ENCODE measurements at places on chromosomes 1 and 21. TPM values are rescaled to one million over a fixed set of nuclear protein-coding genes. Genes with fewer than 3 reads are reported as not detected.

DNA sequence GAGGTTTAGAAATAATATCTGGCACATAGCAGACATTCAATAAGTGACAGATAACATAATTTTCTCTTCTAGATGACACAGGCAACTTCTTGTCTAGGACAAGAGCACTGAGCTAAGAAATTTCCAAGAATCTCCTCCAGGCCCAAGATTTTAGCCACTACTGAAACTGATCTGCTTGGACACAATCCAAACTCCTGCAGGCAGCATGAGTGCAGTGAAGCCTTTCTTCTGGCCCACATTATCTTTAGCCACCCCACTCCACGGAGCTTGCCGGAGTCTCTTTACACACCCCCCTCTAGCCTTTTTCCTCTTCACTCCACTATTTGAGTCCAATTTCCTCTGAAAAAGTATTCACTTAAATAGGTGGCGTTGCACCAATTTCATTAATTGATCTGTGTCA, 142.9 kb upstream of the DUSP10 start:
- no peak overlapping the region for H3K4me3 ChIP-seq
- H3K27ac ChIP-seq: no peak overlapping the region
- no peaks in the 10 kb centered on the region for H3K36me3 ChIP-seq
- no peaks in the 10 kb centered on the region for H3K4me1 ChIP-seq
- DNase-seq: no peak

DNA sequence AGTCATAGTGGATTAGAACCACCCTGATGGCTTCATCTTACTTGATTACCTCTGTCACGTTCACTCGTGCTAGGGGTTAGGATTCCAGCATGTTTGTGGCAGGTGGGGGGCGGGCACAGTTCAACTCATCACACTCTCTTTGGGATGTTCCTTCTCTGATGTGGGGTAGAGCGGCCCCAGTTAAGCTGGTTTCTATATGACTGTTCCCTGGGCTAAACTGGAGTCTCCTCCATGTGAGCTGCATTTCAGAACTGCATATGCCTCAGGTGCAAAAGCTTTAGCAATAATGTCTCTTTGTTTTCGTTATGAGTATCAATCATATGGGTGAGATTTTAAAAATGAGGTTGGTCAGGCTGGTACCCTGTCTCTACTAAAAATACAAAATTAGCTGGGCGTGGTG, 393.2 kb downstream of the RPS6KC1 start:
- H3K27me3 ChIP-seq: no peaks in the 10 kb centered on the region
- no peak for DNase-seq
- no peaks in the 10 kb centered on the region for H3K4me1 ChIP-seq
- no peak overlapping the region for H3K27ac ChIP-seq
- H3K4me3 ChIP-seq: no peak overlapping the region
- H3K36me3 ChIP-seq: no peaks in the 10 kb centered on the region

DNA sequence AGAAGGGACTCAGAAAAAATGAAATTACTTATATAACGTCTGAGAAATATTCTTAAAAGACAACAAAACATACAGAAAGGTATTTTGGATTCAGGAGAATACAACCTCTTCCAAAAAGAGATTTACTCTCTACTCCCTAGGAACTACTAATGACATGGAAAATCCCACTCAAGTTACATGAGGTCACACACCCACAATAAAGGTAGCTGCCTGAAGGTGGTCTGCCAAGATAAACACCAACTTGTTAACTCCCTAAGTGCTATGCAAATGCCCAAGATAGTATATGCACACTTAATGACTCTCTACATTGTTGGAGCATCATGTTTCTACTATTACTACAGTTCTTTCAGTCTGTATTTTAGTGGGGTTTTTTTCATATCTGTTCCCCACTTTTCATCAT, 26.5 kb downstream of the RERE start:
- H3K36me3 ChIP-seq: no peaks in the 10 kb centered on the region
- no peaks in the 10 kb centered on the region for H3K27me3 ChIP-seq
- no peak for DNase-seq
- H3K4me3 ChIP-seq: no peak overlapping the region

DNA sequence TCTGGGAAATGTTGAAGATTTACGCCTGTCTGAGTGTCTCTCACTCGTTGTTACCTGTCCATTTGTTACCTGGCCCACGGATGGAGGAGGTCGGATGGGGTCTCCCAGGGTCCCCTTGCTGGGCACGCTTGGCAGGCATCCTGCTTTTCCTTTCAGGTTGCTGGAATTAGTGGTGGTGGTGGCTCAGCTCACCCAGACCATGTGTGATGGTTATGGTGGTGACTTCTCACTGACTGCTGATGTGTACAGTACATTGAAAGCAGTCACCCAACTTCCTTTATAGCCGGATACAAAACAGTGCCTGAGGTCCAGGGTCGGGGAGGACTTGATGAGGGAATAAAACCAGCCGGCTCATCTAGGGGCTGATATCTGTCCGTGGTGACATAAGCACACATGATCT, 19.5 kb downstream of the MAPKAPK2 start:
- DNase-seq: no peak
- H3K27ac ChIP-seq: no peak overlapping the region
- H3K36me3 ChIP-seq: no peaks in the 10 kb centered on the region
- H3K27me3 ChIP-seq: no peaks in the 10 kb centered on the region
- H3K4me1 ChIP-seq: peaks cover 99% of the 10 kb centered on the region
- no peak overlapping the region for H3K4me3 ChIP-seq

DNA sequence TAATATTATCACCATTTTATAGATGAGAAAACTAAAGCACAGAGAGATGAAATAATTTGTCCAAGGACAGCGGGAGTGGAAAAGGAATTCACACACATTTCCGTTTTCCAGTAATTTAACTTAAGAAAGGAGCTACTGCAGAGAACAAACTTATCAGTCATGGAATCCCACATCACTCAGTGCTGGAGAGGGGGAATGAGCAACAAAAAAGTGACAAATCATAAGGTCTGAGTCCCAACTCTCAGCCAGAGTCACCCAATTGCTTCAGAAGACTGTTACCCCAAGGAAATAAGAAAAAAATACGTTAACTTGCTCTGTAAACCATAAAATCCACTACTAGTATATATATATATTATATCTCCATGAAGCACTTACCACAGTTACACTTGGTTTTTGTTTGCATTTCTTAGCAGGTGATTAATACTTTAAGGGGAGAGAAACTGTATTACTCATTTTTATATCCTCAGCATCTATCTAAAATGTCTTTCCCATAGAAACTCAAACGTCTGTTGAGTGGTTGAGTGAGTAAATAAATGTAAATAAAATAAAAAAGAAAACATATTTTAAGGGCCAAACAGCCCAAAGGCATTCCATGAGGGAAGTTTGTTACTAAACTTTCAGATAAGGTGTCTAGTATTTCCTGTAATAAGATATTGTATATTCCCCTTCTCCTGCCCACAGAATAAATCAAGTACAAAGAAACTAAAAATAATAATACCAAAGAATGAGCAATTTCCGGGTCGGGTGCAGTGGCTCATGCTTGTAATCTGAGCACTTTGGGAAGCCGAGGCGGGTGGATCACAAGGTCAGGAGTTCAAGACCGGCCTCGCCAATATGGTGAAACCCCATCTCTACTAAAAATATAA, 76.8 kb downstream of the SLC45A1 start:
- H3K36me3 ChIP-seq: no peaks in the 10 kb centered on the region
- H3K27ac ChIP-seq: no peak overlapping the region
- peaks cover 29% of the 10 kb centered on the region for H3K4me1 ChIP-seq
- no peak for DNase-seq
- H3K4me3 ChIP-seq: peak overlapping the region; percentile 27

DNA sequence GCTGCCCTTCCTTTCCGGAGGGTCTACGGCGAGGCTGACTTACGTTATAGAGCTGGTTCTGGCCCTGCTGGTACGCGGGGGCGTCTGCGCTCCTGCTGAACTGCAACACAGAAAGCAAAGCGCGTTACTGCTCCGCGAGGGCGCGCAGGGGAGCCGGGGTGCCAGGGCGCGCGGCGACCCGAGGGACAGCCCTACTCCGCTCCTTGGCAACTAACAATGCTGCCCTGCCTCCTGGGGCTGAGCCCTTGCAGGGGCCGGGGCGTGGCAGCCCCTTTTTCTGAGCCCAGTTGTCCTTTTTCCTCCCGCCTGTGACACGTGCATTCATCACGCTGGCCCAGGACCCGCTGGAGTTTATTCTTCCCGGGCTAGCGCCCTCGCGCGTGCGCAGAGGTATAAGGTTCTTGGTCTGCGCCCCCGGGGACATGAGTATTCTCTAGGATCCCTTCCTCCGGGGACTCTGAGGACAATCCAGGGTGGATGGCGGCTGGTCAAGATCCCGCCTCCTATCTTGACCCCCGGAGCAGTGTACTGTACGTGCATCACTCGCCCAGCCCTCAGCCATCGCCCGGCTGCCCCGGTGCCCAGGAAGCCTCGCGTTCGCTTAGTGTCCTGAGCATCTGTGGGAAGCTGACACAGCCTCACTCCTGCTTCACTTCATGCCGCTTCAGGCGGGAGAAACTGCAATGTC, 78.9 kb downstream of the CD247 start:
- H3K4me3 ChIP-seq: peak overlapping the region; percentile 21
- peaks cover 22% of the 10 kb centered on the region for H3K27me3 ChIP-seq
- no peaks in the 10 kb centered on the region for H3K36me3 ChIP-seq
- H3K27ac ChIP-seq: no peak overlapping the region
- H3K4me1 ChIP-seq: peaks cover 6% of the 10 kb centered on the region

DNA sequence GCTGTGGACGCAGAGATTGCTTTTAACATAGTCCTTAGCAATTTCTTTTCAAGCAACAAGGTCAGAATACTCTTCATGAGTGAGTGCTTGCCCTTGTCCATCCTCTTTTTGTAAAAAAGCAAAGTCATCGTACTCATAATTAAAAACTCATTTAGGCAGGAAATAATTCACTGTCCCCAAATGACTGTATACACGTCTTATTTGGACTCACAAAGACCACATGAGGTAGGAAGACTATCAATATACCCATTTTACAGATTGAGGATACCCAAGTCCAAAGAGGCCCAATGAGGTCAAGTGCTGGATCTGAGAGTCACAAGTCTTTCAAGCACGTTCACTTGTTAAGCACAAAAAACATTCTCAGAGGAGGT, 13.2 kb downstream of the ITPKB start:
- no peaks in the 10 kb centered on the region for H3K36me3 ChIP-seq
- H3K4me3 ChIP-seq: no peak overlapping the region
- H3K4me1 ChIP-seq: peaks cover 9% of the 10 kb centered on the region
- no peak for DNase-seq

- H3K27ac ChIP-seq: no peak overlapping the region
- H3K27me3 ChIP-seq: no peaks in the 10 kb centered on the region
Measured at GRCh38 chr1:221795380-221795779, 53.5 kb upstream of the DUSP10 start.

- no peak for DNase-seq
- no peaks in the 10 kb centered on the region for H3K36me3 ChIP-seq
- no peaks in the 10 kb centered on the region for H3K4me1 ChIP-seq
- H3K4me3 ChIP-seq: no peak overlapping the region
Measured at GRCh38 chr1:78035121-78035520, 10.6 kb upstream of the GIPC2 start.

GRCh38 chr1:89060091-89060490, 4.9 kb downstream of the GBP1 start:
- DNase-seq: no peak
- no peaks in the 10 kb centered on the region for H3K27me3 ChIP-seq
- no peaks in the 10 kb centered on the region for H3K36me3 ChIP-seq
- H3K27ac ChIP-seq: no peak overlapping the region

DNA sequence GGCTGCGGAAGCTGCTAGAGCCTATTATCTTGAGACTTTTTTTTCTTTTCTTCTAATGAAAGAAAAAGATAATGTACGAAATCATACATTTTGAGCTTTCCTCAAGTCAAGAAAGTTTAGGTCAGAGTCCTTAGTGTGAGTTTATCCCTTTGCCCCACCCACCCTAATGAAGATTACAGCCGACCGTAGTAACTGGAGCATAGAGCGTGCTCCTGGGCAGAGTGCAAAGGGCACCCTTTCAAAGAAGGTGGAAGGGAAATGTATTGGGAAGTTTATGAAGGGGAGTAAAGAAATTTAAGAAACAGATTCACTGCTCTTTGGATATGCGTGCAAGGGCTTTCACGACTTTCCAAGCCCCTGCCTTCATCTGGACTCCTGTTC, 17.2 kb downstream of the GNG12 start:
- no peak overlapping the region for H3K4me3 ChIP-seq
- H3K4me1 ChIP-seq: peaks cover 11% of the 10 kb centered on the region
- no peak for DNase-seq
- H3K27me3 ChIP-seq: no peaks in the 10 kb centered on the region
- no peak overlapping the region for H3K27ac ChIP-seq
- no peaks in the 10 kb centered on the region for H3K36me3 ChIP-seq

DNA sequence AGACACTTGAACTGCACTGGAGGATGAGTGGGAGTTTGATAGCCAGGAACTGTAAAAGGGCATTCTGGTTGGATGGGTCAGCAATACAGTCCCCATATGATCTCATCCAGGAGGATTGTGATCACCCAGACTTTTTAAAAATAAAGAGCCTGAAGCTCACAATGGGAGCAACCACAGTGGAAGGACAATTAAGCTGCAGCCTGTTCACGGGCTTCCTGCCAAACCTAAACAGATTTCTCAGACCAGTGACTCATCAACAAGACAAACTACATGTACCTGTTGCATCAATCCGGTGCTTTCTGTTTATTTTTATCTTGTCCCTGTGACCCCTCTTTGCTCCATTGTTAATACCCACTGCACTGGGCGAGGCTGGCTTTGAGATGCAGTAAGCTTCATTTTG, 52.3 kb downstream of the PAPPA2 start:
- H3K27me3 ChIP-seq: no peaks in the 10 kb centered on the region
- H3K4me3 ChIP-seq: no peak overlapping the region
- no peaks in the 10 kb centered on the region for H3K4me1 ChIP-seq
- DNase-seq: no peak
- no peaks in the 10 kb centered on the region for H3K36me3 ChIP-seq

GRCh38 chr1:14310476-14310875, 288.0 kb upstream of the KAZN start:
- no peaks in the 10 kb centered on the region for H3K27me3 ChIP-seq
- DNase-seq: no peak
- H3K27ac ChIP-seq: no peak overlapping the region
- no peaks in the 10 kb centered on the region for H3K4me1 ChIP-seq

DNA sequence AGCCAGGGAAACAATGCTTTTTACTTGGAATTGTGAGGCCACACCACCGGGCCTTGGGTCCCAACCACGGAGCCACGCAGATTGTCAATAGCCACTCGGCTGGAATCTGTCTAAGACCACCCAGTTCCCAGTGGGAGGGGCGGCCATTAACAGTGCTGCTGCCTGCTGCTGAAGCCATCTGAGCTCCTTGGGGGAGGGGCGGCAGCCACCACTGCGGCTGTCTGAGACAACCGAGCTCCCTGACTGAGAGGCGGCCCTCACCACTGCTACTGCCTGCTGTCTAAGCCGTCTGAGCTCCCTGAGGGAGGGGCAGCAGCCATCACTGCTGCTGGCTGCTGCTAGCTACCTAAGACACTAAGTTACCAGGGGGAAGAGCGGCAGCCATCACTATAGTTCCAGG, 64.3 kb downstream of the DMRTA2 start:
- H3K27me3 ChIP-seq: no peaks in the 10 kb centered on the region
- no peaks in the 10 kb centered on the region for H3K36me3 ChIP-seq
- H3K4me3 ChIP-seq: no peak overlapping the region
- no peak for DNase-seq
- no peak overlapping the region for H3K27ac ChIP-seq

Gene GTF2B
- 21.6 TPM for total RNA-seq

Gene PDZK1IP1
- 54.0 TPM for total RNA-seq

Gene PRAMEF20
- total RNA-seq: not detected

Gene AJAP1
- 0.71 TPM for total RNA-seq

Gene RAD54L
- 4.8 TPM for total RNA-seq

Gene PNRC2
- 105 TPM for total RNA-seq

Gene S100A7
- total RNA-seq: not detected

Gene SLAMF1
- 0.76 TPM for total RNA-seq

Gene GJA5
- 109 TPM for total RNA-seq

Gene SPAG17
- total RNA-seq: 1.3 TPM

Gene ACTL8
- total RNA-seq: not detected

Gene AMY1A
- total RNA-seq: 9.1 TPM

Gene AMY1C
- total RNA-seq: 30.9 TPM

Gene DNAI4
- 12.4 TPM for total RNA-seq
